Activated effector memory CD4-positive, alpha-beta T cell treated with Interleukin-2 at 50 U/mL for 16 hours (primary cell): ENCODE measurements at places on chromosomes 4 and X.

DNA sequence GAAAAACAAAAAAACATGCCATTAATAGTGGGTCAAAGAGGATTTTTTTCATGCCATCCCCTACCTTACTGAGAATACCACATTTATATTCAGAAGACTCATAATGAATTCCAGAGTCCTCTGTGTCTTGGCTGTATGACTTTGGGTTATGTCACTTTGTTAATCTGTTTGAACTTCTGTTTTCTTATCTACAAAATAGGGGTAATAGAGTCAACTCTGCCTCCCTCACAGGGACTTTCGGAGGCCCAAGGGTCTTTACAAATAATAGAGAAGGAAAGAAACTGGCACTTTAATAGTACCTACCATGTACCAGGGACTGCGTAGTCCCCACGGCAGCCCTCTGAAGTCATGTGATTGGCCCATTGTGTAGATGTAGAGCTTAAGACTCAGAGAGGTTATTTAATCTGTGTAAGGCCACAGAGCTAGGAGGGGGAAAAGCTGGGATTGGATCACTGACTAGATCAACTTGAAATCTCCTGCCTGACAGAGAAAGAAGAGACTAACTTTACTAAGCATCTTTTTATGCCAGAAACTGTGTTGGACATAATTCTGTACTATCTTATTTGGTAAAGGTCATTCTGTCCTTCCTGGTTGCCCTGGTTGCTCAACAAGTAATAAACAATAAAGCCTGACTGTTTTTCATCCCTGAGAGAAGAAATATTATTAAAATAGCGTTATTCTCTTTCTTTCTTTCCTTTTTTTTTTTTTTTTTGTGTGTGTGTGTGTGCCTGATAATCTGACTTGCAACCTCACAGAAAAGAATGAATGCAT is 59.6 kb downstream of the NFKB1 start:
- DNase-seq: no peak

DNA sequence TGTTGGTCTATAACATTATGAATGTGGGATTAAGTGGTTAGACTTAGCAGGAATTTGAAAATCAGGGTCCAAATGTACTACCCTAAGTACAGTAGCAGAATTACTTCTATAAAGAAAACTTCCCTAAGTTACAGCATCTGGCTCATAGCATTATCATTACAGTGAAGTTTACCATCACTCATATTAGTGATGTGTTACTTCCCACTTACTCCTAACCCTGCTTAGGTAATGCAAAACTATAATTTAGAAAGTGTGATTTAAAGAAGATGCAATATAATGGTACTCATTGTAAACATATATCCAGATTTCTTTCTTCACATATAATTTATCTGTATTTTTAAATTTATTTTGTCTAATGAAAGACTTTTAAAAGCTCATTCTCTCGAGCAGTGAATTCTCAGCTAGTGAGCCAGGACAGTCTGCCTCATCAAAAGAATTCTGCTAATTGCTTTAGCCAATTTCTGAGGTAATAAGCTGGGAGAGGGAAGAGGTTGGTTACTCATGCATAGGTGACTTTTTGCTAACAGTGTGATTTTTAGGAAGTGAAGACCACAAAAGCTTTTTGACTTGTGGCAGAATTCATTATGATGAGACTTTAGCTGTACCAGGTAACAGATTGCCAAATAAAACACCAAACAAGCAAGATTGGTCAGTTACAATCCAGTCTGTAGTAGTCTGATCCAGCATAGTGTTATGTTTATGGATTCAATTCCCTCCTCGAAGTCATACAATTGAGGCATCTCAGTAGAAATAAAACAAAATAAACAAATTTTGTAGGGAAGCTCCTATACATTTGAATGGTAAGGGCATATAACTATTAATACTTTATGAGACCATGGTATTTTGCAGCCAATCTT is 21.0 kb downstream of the PLS3 start:
- no peak for DNase-seq

GRCh38 chr4:147940171-147940570 is 208.3 kb downstream of the ARHGAP10 start:
- no peak for DNase-seq

GRCh38 chrX:36443007-36443406 is 523.5 kb downstream of the CFAP47 start:
- no peak for DNase-seq

DNA sequence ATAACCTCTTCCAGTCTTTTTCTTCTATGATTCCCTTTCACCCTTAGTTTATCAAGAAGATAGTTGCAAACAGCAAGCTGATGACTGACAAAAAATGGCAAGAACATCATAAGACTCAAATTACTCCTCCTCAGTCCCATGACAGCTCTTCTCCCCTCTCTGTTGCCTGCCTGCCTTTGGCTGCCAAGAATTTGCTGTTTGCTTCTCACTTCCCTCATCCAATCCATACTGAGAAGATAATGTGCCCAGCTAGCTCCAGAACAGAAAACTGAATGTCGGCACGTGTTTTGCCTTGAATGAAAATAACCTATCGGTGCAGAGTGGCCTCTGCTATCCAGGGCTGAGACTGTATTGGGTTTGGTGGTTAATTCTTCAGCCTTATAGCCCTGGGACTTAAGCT is 192.1 kb downstream of the PPARGC1A start:
- DNase-seq: no peak

- no peak for DNase-seq
These were observed 200.6 kb downstream of the BCOR start for GRCh38 chrX:39896951-39897740.

DNA sequence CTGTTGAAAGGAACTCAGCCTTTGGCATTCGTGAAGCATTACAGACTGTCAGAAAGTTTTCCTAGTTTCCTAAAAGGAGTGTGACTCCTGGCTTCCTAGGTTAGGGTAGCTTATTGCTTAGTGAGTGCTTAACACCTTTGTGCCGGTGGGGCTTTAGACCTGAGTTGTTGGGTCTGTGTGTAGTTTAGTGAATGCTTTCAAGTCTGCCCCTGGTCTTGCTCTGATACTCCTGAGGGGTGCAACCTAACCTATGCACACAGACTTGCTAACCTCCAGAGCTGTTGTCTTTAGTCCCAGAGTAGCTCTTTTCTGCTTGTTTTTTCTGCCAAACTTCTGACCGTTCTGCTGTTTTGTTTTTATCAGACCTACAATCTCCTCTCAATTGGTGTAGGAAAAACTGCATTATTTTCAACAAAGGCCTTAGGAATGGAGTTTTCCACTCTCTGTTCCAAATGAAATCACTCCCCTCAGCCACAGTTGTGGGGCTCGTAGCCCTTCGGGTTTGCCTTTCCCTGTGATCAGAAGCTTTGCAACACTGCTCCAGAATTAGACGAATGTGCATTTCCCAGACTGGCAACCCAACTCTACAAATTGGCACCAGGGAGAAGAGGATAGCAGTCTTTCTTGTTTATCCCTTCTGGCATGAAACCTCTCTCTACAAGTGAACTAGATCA is 1399.1 kb upstream of the PCDH7 start:
- no peak for DNase-seq

DNA sequence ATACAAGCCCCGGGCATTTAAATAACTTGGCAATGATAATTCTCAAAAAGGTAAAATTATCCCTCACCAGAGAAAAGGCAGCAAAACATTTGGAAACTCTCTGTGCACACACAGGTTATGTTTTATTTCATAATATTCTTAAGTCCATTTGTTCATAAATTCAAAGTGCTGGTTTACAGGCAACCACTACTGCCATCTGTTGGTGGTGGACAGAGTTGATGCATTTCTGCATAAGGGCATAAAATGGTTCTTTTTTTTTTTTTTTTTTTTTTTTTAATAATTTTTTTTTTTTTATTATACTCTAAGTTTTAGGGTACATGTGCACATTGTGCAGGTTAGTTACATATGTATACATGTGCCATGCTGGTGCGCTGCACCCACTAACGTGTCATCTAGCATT is 31.5 kb upstream of the IL21 start:
- DNase-seq: no peak

GRCh38 chr4:123259676-123260646 is 136.6 kb upstream of the SPRY1 start:
- DNase-seq: no peak

GRCh38 chrX:82748906-82749505 is 759.1 kb upstream of the POU3F4 start:
- no peak for DNase-seq

- DNase-seq: no peak
These were observed 55.6 kb downstream of the SPATA18 start for GRCh38 chr4:52106660-52107059.

DNA sequence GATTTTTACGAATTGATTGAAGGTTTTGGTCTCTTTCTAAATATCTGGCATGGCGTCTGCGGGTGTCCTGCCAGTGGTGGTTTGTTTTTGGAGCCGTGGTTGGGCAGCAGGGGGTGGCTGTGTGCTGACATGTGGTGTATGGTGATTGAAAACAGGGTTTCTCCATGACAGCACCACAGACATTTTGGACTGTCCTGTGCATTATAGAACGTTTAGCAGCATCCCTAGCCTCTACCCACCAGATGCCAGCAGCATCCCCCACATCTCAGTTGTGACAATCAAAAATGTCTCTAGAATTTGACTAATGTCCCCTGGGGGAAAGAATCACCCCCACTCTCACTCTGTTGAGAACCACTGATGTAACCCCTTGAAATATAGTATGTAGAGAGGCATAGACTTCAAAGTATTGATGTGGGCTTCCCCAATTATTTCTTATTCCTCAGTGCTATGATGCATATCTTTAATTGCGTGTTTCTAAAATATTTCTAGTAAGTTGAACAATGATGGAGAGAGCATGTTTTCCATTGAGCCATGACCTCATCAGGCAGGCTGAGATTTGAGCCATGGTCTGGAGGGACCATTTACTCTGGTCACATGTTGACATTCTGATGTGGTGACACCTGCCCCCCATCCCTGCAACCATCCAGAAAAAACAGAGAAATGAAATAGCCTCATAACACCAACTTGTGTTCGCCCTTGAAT is 77.4 kb upstream of the MID1 start:
- no peak for DNase-seq

DNA sequence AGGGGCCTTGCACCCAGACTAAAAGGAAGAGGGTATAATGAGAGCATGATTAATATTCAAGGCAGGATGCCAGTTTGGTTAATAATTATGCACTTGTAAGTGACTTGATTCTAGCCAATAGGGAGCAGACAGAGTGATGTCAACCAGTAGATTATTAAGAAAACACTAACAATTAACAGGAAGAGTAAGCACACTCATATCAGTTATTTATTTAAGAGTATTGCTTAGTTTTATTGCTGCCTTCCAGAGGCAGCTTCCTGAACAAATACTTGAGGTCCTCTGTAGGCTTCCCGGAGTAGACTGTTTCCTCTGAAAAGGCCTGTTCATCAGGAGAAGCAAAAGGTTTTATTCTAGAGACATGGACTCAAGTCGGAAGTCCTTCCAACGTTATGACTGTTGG is 129.1 kb upstream of the AFF2 start:
- DNase-seq: no peak

DNA sequence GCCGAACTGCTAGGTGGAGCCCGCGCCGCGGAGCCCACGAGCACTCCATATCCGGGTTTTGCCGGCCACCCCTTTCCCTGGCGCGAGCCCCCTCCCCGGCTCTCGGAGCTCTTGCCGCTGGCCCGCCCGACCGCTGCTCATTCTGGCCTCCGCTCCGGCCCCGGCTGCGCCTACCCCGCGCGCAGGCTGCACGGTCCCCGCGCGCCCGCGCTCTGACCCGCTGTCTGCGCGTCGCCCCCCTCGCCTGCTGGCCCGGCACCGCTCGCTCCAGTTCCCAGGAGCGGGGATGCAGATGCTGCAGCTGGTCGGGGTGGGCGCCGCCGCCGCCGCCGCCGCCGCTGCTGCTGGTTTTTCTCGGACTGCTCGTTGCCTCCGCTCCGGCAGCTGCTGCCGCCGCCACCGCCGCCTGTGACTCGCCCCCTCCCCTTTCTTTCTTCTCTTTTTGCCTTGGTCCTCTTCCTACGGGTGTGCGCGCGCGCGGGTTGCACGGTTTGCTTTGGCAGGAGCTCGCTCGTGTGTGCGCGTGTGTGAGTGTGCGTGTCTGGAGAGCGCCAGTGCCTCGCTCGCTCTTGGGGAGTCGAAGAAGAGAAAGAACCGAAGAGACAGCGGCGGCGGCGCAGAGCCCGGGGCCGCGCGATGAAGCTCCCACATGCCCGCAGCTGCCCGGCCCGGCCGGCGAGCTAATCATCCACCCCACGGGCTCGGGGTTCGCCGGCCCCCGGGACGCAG is at the start of gene ADGRL3:
Gene ADGRL3, plus strand, starts transcription at position 140 of the 729 bp plus-strand sequence.
- no peak for DNase-seq

DNA sequence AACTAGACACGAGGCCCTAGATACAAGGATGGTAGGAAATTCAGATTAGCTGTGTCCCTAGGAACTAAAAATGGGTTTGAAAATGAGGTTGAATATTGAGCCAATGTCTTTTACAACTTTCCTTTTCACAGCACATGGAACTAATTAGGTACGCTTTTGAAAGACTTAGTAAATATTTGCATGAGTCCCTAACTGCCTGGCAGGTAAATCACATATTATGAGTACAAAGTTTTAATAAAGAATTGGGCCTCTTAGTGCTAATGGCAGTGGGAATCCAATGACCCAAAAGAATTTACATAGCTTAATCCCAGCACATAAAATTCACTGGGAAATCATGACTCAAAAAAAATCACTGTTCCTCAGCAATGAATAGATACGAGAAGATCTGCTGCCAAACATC is 16.8 kb downstream of the MUC7 start:
- no peak for DNase-seq

DNA sequence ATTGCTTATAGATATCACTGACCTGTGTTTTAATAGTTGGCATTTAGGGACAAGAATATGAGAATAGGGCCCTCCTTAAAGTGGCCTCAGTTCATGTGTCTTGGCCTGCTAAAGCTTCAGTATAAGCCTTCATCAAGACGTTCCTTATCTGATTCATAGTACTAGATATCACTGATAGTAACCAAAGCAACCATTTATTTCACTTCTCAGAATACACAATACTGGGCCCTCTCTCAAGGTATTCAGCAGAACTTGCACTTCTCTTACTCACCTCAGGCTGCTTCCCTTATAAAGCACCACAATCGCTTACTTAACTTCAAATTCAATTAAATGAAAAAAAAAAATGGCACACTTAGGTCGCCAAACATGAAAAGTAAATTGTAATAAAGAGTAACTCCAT is 259.4 kb upstream of the PCDH7 start:
- no peak for DNase-seq

DNA sequence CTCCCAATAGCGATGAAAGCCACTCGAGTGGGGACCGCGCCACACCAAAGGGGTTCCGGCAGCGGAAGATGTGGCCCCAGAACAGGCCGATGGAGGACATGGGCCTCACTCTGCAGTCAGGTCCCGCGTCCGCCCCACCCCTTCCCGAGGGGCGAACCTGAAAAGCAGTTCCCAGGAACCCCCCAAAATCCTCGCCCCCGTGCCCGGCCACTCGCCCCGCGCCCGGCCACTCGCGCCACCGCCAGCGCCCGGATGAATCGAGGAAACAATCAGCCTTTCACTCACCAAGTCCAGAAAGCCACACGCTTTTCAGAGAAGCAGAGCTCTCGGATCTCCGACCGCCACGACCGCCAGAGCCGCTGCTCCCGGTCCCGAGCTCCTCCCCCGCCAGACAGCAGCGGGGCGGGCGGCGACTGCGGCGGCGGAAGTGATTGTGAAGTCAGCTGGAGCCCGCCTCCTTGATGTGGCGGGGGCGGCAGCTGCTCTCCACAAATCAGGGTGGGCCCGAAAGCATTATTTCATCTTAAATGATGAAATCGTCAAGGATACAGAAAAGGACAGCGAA is at the start of gene PJA1:
Gene PJA1, minus strand, starts transcription at position 367 of the 565 bp plus-strand sequence. CDS start 2,380 bp downstream, outside the sequence.
- DNase-seq: peak; percentile 51
